ENCODE measurements at places on chromosomes 3 and 15.

GRCh38 chr3:135383301-135383700 is 582.2 kb upstream of the PPP2R3A start:
- peaks cover 2% of the 10 kb centered on the region for H3K36me3 ChIP-seq
- DNase-seq: no peak
- H3K27ac ChIP-seq: no peak overlapping the region
- H3K4me3 ChIP-seq: no peak overlapping the region
- H3K4me1 ChIP-seq: no peaks in the 10 kb centered on the region

DNA sequence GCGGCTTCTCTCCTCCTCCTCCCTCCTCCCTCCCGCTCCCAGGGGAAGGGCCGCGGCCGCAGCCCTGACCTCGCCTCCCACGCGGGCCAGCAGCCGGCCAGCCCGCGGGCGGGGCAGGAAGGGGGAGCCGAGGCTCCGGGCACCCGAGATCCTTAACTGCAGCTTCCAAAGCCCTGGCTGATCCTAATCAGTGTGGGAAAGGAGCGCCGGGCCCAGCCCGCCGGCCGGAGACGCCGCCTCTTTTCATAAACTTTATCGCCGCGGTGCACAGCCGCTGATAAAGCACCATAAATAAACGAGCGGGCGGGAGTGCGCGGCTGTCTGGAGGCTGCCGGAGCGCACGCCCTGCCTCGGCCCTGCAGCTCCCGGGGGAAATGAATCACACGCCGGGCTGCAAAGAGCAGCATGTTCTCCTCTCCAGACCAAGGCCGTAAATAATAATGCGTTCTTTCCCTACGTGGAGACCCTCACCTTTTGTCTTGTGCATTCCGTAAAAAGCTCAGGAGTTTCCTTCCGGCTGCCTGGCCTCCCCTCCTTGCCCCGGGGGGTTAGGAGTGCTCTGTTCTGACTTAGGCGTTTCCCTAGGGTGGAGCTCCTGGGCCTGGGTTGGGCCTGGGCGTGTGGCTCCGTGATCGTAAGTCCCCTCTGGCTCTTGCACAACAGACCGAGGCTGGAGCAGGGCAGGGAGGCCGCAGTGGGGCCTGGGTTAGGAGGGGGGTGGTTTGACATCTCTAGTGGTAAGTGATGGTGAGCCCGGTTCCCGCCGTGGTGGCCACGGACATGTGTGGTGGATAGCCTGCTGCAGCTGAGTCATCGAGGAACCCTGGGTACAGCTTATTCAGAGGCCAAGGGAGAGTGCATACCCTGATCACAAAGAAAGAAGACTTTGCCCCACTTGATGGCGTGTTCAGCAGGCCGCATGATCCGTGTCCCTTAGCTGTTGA is 132.6 kb upstream of the HES1 start:
- no peaks in the 10 kb centered on the region for H3K4me1 ChIP-seq
- no peak overlapping the region for H3K4me3 ChIP-seq
- no peak for DNase-seq
- H3K36me3 ChIP-seq: peaks cover 3% of the 10 kb centered on the region
- peaks cover 61% of the 10 kb centered on the region for H3K27me3 ChIP-seq

GRCh38 chr3:66439666-66440344 is 61.0 kb downstream of the LRIG1 start:
- no peak overlapping the region for H3K4me3 ChIP-seq
- H3K27ac ChIP-seq: no peak overlapping the region
- peaks cover 10% of the 10 kb centered on the region for H3K36me3 ChIP-seq
- H3K27me3 ChIP-seq: no peaks in the 10 kb centered on the region
- DNase-seq: no peak

GRCh38 chr3:152505926-152506325 is 237.2 kb downstream of the MBNL1 start:
- H3K4me1 ChIP-seq: no peaks in the 10 kb centered on the region
- no peak overlapping the region for H3K27ac ChIP-seq
- no peak for DNase-seq
- H3K36me3 ChIP-seq: no peaks in the 10 kb centered on the region

DNA sequence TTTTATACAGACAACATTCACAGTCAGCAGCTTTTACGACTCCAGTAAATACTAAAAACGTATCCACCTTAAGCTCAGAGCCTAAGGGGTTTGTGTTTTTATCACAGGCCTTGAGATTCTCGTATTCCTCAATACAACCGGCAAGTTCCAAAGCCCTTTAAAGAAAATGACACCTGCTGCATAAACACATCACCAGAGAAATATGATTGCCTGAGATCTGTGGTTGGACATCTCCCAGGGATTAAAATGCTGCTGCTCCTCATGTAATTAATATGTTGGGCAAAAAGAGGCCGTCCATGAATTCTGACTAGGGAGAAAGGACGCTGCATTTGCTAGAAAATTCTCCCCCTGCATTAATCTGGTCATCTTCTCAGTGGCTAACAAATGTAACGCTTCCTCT is 544.8 kb downstream of the MAGI1 start:
- H3K4me1 ChIP-seq: no peaks in the 10 kb centered on the region
- no peaks in the 10 kb centered on the region for H3K27me3 ChIP-seq

DNA sequence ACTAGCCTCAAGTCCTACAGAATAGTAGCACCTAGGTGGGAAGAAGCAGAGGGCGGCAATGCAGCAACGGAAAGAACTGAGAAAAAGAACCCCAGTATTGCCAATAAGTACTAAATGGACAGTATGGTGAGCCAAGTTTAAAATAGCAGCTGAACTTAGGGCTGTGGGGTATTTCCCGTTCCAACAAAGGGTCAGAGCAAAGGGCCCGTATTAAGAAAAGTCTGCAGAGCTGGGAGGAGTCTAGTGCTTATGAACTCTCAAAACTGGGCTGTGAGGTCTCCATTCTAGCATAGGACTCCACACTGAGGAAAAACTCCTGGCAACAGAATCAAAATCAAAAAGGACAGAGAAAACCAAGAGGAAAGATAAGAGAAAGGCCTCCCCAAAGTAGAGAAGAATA is 250.7 kb downstream of the FOXP1 start:
- no peak for DNase-seq
- no peak overlapping the region for H3K4me3 ChIP-seq
- H3K27me3 ChIP-seq: no peaks in the 10 kb centered on the region

DNA sequence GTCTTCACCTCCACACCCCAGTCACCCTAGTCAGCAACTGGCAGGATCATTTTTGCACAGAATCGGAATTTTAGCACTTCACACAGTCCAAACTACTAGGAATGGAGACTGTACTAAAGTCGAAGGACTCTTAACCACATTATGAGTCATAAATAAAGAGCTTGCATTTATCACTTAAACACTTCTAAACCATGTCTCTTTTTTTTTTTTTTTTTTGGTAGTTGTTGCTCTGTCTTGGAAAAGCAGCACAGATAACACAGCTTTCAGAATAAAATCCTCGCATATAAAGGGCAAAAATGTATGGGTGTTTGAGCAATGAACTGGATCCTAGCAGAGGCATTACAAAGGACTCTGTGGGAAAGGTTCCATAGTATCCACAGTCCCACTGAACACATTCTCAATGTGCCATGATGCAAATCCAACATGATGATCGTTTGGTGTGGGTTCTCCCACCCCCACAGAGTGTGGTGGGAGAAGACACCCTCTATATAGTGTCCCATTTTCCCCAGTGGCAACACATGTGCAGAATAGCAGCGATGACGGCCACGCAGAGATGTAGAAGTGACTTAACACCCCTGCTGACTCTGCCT is 47.1 kb downstream of the FOXP1 start:
- no peak for DNase-seq
- peaks cover 2% of the 10 kb centered on the region for H3K36me3 ChIP-seq
- no peak overlapping the region for H3K4me3 ChIP-seq
- H3K27me3 ChIP-seq: no peaks in the 10 kb centered on the region
- no peaks in the 10 kb centered on the region for H3K4me1 ChIP-seq

GRCh38 chr3:93843981-93844380 is 129.7 kb downstream of the PROS1 start:
- no peak for DNase-seq
- no peaks in the 10 kb centered on the region for H3K27me3 ChIP-seq
- no peaks in the 10 kb centered on the region for H3K36me3 ChIP-seq

- no peaks in the 10 kb centered on the region for H3K4me1 ChIP-seq
- H3K27me3 ChIP-seq: peaks cover 30% of the 10 kb centered on the region
- H3K4me3 ChIP-seq: no peak overlapping the region
- H3K27ac ChIP-seq: no peak overlapping the region
- no peak for DNase-seq
- H3K36me3 ChIP-seq: no peaks in the 10 kb centered on the region
Observed at GRCh38 chr3:66031102-66031698, 7.5 kb downstream of the MAGI1 start.

- H3K27ac ChIP-seq: no peak overlapping the region
- H3K4me1 ChIP-seq: no peaks in the 10 kb centered on the region
- no peaks in the 10 kb centered on the region for H3K27me3 ChIP-seq
- no peak overlapping the region for H3K4me3 ChIP-seq
Observed at GRCh38 chr3:155972885-155973584, 102.6 kb downstream of the GMPS start.

GRCh38 chr3:27254896-27255295 is 114.3 kb downstream of the NEK10 start:
- H3K4me3 ChIP-seq: no peak overlapping the region
- H3K27me3 ChIP-seq: peaks cover 45% of the 10 kb centered on the region
- H3K36me3 ChIP-seq: no peaks in the 10 kb centered on the region
- H3K4me1 ChIP-seq: no peaks in the 10 kb centered on the region

- peaks cover 14% of the 10 kb centered on the region for H3K27me3 ChIP-seq
- H3K4me3 ChIP-seq: no peak overlapping the region
- no peak for DNase-seq
- H3K27ac ChIP-seq: no peak overlapping the region
- H3K4me1 ChIP-seq: no peaks in the 10 kb centered on the region
Observed at GRCh38 chr3:139289860-139290524, 53.8 kb upstream of the MRPS22 start.

DNA sequence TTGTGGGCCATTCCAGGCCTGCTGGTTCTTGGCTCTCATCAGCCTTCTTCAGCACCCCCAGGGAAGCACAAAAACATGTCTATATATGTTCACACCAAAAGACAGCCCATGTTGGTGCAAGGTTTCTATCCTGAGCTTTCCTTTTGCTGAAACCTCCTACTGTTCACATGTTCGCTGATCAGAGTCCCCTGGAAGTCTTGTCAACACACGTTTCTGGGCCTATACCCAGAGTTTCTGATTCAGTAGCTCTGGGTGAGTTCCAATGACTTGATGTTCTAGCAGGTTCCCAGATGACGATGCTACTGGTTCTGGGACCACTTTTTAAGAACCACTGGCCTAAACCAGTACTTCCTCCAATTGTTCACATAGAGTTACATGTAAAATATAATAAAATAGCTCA is 46.0 kb downstream of the SUCNR1 start:
- no peak for DNase-seq
- no peaks in the 10 kb centered on the region for H3K36me3 ChIP-seq
- no peaks in the 10 kb centered on the region for H3K4me1 ChIP-seq
- no peak overlapping the region for H3K4me3 ChIP-seq
- H3K27ac ChIP-seq: no peak overlapping the region

DNA sequence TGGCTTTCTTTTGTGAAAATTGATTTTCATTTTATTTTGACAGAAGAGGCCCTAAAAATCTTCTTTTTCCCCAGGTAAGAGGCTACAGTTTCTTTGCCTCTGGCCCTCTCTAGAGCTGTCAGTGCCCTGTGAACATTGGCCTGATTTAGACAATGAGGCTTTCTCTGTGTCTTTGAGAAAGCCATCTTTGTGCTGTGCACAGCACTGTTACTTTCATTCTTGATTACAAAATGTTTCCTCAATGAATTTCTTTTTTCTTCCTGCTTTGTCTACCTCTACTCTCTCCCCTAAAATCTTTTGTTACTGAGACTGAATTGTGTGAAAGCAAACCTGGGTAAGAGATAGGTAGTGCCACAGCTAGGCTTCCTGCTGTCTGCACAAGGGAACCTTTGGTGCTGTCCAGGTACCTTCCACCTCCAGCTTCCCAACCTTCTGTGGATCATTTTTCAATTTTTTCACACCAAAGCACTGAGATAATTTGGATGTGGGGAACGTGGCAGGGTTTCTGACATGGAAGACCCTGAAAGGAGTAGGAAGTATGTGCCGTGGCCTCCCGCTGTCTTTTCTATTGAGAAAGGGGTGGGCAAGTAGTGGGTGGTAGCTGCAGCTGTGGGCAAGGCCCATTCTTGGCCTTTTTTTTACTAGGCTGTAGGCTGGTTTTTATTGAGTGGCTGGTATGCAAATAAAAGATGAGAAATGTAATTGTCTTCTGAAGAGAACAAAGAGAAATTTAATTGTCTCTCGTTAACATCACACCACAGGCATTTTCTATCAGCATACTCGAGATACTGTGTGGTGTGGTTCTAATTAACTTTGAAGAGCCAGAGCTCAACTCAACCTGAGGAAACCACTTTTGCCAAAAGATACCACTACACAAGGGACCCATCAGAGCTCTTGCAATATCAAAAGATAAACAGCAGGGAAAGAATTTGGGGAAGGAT is 21.0 kb downstream of the RAB8B start:
- DNase-seq: no peak
- H3K36me3 ChIP-seq: peaks cover 33% of the 10 kb centered on the region
- H3K4me1 ChIP-seq: peaks cover 89% of the 10 kb centered on the region
- H3K4me3 ChIP-seq: peak overlapping the region; percentile 77
- no peaks in the 10 kb centered on the region for H3K27me3 ChIP-seq

DNA sequence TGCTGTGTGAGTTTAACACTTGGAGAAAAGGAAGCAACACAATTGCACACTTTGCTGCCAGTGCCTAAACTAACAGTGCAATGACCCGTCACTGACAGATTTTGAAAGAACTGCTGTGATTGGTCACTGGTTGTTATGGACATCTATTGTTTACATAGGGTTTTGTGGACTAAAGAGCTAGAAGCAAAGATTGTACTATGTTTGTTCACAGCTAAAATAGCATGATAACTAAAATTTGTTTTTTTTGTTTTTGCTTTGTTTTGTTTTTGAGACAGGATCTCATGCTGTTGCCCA is 112.4 kb upstream of the GOLGA8J start:
- H3K4me3 ChIP-seq: no peak overlapping the region
- no peaks in the 10 kb centered on the region for H3K36me3 ChIP-seq
- no peak overlapping the region for H3K27ac ChIP-seq

- no peak for DNase-seq
- H3K27me3 ChIP-seq: peaks cover 31% of the 10 kb centered on the region
- no peaks in the 10 kb centered on the region for H3K4me1 ChIP-seq
- H3K27ac ChIP-seq: no peak overlapping the region
- no peaks in the 10 kb centered on the region for H3K36me3 ChIP-seq
- H3K4me3 ChIP-seq: no peak overlapping the region
Observed at GRCh38 chr15:29356786-29357185, 87.2 kb upstream of the NSMCE3 start.

- peaks cover 93% of the 10 kb centered on the region for H3K4me1 ChIP-seq
- H3K27me3 ChIP-seq: no peaks in the 10 kb centered on the region
- peak overlapping the region; percentile 54 for H3K4me3 ChIP-seq
- peak; percentile 31 for DNase-seq
- peaks cover 23% of the 10 kb centered on the region for H3K36me3 ChIP-seq
Observed at GRCh38 chr3:56787784-56788256, 13.9 kb downstream of the ARHGEF3 start.

- DNase-seq: no peak
- H3K27ac ChIP-seq: peak overlapping the region; percentile 19
- peaks cover 2% of the 10 kb centered on the region for H3K36me3 ChIP-seq
- H3K4me3 ChIP-seq: no peak overlapping the region
Observed at GRCh38 chr3:126533506-126533905, 9.6 kb downstream of the CHST13 start.

GRCh38 chr3:119967353-119968006 is 126.8 kb downstream of the GSK3B start:
- H3K27ac ChIP-seq: no peak overlapping the region
- H3K27me3 ChIP-seq: no peaks in the 10 kb centered on the region
- H3K4me3 ChIP-seq: no peak overlapping the region

- no peak overlapping the region for H3K4me3 ChIP-seq
- no peak for DNase-seq
- no peaks in the 10 kb centered on the region for H3K36me3 ChIP-seq
- H3K27me3 ChIP-seq: no peaks in the 10 kb centered on the region
- no peak overlapping the region for H3K27ac ChIP-seq
Observed at GRCh38 chr3:463252-464192, 267.0 kb downstream of the CHL1 start.
